Astrocyte of the hippocampus (primary cell): ENCODE measurements at places on chromosomes 4 and X.

GRCh38 chr4:115117651-115118050, 4.2 kb upstream of the NDST4 start:
- no peak for DNase-seq

DNA sequence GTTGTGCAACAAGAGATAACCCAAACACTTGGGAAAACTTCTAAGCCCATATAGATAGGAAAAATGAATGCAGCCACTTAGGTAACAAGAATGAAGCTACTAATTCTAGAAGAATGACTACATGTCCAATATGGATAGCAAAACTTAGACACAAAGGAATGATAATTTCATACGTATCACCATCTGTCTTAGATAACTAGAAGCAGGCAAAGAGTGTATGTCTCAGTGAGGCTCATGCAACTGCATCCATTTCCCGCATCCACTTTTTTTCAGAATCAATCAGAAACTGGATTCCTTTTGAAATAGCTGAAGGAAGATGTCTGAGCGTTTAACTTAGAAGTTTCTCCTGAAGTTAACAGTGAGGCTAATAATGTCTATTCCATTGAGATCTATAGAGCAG, 408.7 kb upstream of the PITX2 start:
- no peak for DNase-seq

GRCh38 chr4:176077561-176077960, 11.9 kb downstream of the WDR17 start:
- DNase-seq = no peak

DNA sequence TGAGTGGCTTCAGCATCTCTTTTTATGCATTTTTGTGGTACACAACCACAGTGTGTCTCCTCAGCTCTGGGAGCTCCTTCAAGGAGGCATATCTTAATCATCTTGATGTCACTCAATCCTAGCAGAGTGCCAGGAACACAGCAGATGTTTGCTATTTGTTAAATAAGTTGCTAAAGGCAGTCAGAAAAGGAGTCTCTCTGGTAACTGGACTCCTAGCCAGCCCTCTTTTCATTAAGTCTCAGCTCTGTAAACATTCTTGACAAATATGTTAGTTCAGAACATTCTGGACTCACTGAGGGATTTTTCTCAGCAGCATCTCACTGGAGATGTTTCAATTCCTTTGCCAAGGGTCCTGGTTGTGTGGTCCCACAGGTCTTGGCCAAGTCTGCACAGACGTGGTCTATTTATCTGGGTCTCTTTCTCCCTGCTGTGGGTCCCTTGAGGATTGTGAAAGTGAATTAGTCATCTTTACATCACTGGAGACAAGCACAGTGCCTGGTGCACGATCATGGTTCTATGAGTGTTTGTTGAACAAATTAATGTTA, 20.3 kb upstream of the FAM9C start:
- peak; percentile 61 for DNase-seq

GRCh38 chr4:128879283-128879682, 69.8 kb downstream of the JADE1 start:
- no peak for DNase-seq

DNA sequence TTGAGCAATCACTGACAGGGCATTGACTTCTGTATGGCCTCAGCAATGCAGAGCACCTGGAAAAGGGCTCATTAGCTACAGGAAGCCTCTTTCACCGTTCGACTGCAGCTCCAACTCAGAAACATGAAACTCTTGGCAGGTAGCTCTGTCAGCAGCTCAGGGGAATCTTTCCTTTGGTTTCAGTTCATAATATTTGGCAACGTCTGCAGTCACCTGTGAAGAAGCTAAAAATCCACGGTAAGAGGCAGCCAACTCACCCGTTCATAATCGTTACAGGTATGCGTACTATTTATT, 354.9 kb downstream of the CAMK2D start:
- no peak for DNase-seq

DNA sequence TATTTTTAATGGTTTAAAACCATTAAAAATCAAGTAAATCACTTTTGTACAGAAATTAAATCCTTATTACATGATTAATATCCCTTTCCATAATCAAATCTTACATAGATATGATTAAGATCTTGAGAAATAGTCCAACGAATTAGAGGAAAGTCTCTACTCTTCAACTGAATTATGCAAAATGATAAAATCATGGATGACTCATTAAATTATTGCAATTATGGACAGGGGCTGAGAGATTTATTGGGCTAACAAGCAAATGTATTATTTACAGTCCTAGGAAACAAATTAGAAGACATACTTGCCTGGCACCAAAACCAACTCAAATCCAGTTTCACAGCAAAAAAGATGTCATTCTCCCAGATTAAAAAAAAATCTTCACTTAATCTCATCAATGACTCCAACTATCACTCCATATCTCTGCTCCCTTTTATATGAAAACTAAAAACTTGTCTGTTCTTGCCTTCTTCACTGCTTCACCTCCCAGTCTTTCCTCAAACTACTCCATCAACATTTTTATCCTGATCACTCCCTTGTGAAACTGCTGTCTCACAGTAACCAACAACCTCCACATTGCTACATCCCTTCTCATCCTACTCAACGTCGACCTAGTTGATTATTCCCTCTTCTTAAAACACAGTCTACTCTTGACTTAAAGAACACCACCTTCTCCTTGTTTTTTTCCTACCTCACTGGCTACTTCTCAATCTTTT, 18.4 kb upstream of the DDX60 start:
- DNase-seq = no peak

DNA sequence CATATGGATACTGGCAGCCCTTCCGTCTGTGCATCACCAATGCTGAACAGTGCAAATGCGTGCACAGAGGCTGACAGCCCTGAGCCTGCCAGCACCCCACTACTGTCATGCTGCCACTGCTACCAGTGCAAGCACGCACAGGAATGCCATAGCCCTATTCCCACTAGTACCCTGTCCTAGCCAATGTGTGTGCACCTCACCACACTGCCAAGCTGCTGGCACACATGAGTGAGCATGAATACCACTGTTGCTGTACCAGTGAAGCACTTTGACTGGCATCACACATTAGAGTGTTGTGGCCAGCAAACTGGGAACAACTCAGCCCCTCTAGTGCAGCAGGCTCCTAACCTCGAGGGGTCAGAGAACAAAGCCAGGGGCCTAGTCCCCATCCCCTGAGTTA, 102.9 kb upstream of the PCDH10 start:
- DNase-seq = peak; percentile 8

DNA sequence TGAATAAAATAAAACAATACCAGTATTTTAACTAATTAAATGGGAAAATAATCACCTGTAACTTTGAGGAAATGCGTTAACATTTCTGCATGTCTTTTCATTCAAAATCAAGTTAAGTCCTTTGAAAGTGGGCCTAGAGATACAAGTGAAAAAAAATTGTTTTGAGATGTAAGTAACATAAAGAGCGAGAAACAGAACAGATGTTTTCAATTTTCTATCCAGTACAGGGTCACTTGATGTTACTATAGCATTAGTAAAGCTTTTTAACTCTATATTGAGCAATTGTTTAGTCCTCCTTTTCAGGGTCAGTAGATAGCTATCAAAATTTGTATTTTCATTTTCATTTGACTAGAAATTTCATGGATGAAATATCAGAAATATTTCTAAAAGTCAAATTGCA, 761.4 kb downstream of the CCSER1 start:
- no peak for DNase-seq

GRCh38 chr4:147041376-147041775, 95.7 kb upstream of the TTC29 start:
- no peak for DNase-seq

DNA sequence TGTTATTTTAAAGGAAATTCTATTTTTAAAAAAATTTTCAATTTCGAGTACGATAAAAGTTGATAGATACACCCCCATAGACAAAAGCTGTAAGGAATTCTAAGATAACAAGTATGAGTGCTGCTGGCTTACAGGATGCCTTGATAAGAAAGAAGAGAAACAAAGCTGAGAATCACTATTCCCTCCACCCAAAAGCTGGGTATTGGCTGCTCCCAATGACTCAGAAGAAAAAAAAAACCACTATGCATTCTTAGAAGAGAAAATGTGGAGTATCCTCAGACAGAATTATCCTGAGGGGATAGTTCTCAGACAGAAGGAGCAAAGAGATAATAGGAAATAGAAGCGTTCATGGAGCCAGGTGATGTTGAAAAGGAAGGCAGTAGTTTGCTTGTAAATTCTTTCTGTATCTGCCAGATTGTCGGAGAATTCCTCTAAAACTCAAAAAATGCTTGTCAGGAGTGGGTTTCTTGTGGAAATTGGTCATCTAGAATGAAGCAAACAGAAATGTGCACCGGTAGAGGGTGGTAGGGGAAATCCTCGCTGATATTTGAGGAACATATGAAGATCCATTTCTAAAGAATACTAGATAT, 217.5 kb upstream of the ADAMTS3 start:
- no peak for DNase-seq

DNA sequence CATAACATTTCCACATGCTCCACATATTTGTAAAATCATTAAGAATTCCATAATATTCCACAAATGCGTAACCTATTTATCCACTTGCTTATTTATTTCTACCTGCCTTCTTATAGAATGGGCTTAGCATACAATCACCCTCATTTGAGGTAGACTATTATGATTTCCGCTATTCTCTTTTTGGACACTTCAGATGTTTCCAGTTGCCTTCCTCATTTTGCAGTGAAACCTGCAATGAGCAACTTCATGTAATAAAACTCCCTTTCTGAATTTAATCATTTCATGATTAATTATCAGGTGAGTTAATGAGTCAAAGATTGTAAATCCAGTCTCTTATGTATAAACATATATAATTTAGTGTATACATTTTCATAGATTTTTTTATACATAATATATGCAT, 58.0 kb downstream of the PPP3CA start:
- no peak for DNase-seq

- DNase-seq = no peak
Observed at GRCh38 chr4:3869174-3869572, 103.0 kb downstream of the ADRA2C start.

DNA sequence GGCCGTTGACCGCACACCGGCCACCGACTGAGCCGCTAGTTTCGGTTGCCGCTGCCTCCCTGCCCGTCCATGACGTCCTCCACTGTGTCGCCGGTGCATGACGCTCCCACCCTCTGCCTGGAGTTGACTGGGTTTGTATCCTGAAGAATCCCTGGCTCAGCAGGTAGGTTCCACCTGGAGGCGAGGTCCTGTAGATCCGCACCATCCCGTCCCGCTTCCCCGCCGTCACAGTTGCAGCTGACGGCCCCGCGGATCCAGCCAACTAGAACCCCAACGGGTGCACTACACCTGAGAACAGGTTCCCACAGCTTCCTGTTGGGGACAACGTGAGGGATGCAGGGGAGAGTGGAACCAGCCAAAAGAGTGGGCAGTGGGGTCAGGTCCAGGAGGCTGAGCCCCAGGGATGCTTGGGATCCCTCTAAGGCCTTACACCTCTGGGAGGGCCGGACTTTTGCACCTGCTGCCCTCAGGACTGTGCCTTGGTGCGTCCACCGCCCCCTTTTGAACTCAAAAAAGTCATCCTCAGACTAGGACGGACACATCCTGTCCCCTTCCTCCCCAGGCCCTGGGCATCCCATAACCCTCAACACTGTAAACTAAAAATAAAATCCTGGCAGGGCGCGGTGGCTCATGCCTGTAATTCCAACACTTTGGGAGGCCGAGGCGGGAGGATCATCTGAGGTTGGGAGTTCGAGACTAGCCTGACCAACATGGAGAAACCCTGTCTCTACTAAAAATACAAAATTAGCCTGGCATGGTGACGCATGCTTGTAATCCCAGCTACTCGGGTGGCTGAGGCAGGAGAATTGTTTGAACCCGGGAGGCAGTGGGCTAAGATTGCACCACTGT, 1.1 kb upstream of the SLBP start:
- DNase-seq = no peak

- DNase-seq = no peak
Observed at GRCh38 chr4:89119836-89120235, 8.5 kb downstream of the TIGD2 start.
